ENCODE measurements at places on chromosomes 1 and 21. TPM values are rescaled to one million over a fixed set of nuclear protein-coding genes. Genes with fewer than 3 reads are reported as not detected.

Gene DHCR24
- total RNA-seq = 146 TPM

Gene DDX59
- total RNA-seq = 12.9 TPM

Gene TMEM200B
- 22.8 TPM for total RNA-seq

Gene RGSL1
- not detected for total RNA-seq

Data from smooth muscle cell of trachea (primary cell).